ENCODE measurements at places on chromosomes 6 and 20. TPM values are rescaled to one million over a fixed set of nuclear protein-coding genes. Genes with fewer than 3 reads are reported as not detected.

DNA sequence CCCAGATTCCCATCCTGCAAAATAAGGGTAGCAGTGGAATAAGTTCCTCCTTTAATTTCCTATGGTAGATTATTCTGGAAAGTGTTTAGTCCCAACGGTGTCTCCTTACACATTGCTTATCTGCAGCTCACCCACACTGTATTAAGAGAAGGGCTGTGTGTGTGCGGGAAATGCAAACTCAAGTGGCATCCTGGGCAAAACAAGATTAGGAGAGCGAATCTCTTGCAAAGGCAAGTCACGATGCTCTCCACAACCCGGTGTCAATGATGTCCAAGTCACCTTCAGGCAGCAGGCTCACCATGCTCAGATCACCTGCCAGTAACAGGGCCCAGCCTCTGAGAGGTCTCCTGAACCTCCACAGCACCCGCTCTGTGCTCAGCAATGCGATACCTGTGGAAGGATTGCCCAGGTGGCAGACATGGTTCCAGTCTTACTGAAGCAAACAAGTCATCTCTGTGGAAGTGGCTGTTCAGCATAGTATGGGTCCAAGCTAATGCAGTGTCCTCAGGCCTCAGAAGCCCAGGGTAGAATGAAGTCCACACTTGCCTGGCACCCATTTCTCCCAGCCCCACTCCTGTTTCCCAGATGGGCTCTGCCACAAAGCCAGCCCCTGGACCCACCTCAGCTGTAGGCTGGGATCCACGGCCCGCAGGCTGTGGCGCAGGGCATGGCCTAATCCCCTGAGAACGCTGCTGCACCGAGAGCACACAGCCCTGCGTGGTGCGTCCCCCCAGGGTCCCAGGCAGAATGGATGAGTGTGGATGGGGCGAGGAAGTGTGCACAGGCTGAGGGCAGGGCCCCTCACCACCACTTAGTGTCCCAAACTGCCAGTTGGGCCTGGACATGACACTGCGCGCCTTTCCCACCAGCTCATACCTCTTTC lies 101.2 kb downstream of the PXDC1 start:
- no peak for DNase-seq
- H3K27ac ChIP-seq = no peak overlapping the region
- H3K4me1 ChIP-seq = no peaks in the 10 kb centered on the region
- no peaks in the 10 kb centered on the region for H3K27me3 ChIP-seq

The CEP85L gene
- total RNA-seq = 4.9 TPM

DNA sequence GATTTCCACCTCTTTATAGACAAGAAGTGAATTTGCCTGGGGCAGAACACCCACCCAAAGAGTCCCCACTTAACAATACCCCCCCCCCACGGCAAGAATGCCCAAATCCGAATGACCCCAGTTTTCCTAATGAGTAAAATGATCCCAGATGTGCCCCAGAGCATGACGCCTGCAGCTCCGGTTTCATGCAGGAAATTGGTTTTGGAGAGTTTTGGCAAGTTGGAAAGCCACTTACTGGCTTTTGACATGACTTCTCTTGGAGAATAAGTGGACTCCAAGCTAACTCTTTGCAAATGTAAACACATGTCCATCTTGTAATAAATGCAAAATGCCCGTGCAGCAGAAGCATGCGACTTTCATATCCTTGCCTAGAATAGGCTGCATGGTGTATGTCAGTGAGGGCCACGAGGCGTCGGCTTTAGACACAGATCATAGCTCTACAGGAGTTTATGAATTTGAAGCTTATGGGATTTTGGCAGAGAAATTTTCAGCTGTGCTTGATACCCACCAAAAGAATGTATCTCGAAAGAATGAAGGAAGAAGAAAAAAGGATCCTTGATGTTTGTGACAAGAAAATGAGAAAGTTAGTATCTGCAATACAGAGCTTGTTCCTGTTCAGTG lies 24.2 kb downstream of the EDN3 start:
- H3K27ac ChIP-seq = no peak overlapping the region
- H3K36me3 ChIP-seq = no peaks in the 10 kb centered on the region
- DNase-seq = no peak
- H3K4me1 ChIP-seq = no peaks in the 10 kb centered on the region
- H3K4me3 ChIP-seq = no peak overlapping the region

The GPR63 gene
- 3.5 TPM for total RNA-seq

GRCh38 chr6:74356391-74356790 lies 660.4 kb downstream of the CD109 start:
- peaks cover 20% of the 10 kb centered on the region for H3K4me1 ChIP-seq
- H3K4me3 ChIP-seq = no peak overlapping the region
- H3K27me3 ChIP-seq = no peaks in the 10 kb centered on the region
